ENCODE measurements at places on chromosomes 3 and 15. TPM values are rescaled to one million over a fixed set of nuclear protein-coding genes. Genes with fewer than 3 reads are reported as not detected.

Gene PEAK1
- total RNA-seq: 26.9 TPM

Gene GADL1
- 0.12 TPM for total RNA-seq

Gene TIGIT
- not detected for total RNA-seq

Gene SYNPR
- total RNA-seq: not detected

Gene MB21D2
- 4.9 TPM for total RNA-seq

Gene MKRN2OS
- total RNA-seq: not detected

Gene CSPG4
- total RNA-seq: 5.3 TPM

Gene CCDC14
- 117 TPM for total RNA-seq

Gene CPN2
- not detected for total RNA-seq

Gene GOLGA8S
- 0.33 TPM for total RNA-seq

Gene GOLGA6L22
- total RNA-seq: not detected

Gene SPINT1
- total RNA-seq: 1.3 TPM

DNA sequence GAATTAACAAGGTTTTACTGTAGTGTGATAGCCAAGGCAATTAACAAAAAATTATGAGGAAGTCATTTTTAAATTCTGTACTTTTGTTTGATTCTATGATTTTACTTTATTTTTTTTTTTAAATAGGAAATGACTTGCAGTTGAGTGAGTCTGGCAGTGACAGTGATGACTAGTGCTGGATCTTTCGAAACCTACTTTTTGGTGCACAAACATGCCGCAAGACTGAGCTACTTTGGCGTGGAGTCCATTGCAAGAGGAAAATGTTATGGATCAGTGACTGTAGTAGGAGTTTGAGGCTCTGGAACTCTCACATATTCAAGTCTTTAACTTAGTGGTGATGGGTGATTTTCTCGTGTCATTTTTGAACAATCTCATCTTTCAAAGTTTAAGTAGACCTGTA, 11.6 kb downstream of the EAF1 start:
- no peak for DNase-seq

DNA sequence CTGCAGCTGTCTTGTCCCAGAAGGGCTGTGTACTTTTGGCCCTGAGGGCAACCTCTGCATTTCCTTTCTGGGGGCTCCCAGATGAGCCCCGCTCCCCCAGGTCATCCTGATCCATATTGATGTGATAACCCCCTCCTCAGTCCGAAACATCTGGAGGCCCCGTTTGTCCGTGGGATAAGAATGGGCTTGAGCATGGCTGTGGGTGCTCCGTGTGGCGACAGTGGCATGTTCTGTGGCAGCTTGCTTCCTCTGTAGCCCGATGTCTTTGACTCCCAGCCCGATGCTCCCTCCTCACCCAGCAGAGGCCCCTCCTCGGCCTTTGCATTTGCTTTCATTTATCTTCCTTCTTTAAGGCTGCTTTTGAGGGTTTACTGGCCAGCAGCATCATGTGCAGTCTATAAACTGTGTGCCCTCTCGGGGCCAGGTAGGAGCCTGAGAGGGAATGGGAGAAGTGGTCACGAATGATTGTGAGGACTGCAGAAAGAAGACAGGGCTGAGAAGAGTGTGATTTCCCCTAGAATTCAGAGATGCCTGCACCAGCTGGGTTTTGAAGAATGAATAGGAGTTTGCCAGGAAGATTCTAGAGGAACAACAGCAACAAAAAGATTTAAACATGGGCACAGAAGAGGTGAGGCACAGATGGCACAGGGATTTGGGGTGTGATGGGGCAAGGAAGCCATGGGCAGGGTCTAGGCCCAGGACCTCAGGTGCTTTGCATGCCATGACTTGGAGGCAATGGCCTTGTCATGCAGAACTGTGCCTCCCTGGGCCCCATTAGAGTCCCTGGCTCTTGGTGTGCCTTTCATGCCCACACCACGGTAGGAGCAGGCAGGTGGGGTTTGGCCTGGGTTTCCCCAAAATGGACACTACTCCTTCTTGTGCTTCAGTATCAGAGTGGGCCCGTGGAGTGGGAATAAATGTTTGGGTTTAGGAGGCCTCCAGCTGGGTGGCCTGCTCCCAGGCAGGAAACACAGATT, 34.2 kb downstream of the APBA2 start:
- DNase-seq: no peak

- DNase-seq: no peak
Observed at GRCh38 chr3:149527531-149528339, 53.2 kb downstream of the TM4SF4 start.

DNA sequence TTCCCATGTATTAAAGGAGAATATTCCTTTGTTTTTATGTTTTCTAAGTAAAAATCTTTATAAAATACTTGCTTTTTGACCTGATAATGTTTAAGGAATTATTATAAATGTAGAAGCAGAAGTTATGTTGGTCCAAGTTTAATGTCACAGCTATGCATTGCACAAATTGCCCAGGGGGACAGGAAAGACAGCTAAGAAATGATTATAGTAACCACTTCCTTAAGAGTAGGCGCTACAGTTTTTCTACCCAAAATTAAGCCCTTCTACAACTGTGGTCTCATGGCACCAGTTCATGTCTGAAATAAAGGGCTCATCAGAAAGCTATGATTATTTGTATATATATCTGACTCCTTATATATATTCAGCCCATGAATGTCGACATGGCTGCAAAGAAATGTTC, 176.4 kb downstream of the GBE1 start:
- no peak for DNase-seq

GRCh38 chr3:82229397-82229796, 468.0 kb upstream of the GBE1 start:
- no peak for DNase-seq

DNA sequence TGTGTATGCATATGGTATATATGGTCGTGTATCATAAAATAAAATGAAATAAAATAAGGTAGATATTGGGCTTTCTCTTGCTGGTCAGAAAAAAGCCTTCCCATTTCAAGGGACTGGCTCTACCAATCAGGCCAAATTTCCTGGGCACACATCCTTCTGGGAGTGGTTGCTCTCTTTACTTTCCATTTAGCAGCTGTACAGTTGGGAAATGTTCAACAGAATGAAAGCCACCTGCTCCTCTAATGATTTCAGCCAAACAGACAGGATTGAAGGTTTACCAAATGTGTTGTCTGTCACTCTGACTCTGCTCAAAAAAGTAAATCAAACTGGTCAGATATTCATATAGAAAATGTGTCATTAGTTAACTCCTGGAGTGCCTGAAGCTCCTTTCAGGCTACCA, 380.4 kb downstream of the ROBO2 start:
- no peak for DNase-seq

GRCh38 chr3:160448845-160449635, 546 bp downstream of the TRIM59 start:
- DNase-seq: no peak

GRCh38 chr15:70186152-70186551, 88.4 kb upstream of the TLE3 start:
- no peak for DNase-seq

- DNase-seq: no peak
Observed at GRCh38 chr3:36777424-36778218, 13.3 kb upstream of the DCLK3 start.

- peak; percentile 58 for DNase-seq
Observed at GRCh38 chr3:109275702-109276293, 40.5 kb downstream of the DPPA2 start.

GRCh38 chr15:31325595-31326155, 960 bp upstream of the KLF13 start:
- DNase-seq: peak; percentile 26

DNA sequence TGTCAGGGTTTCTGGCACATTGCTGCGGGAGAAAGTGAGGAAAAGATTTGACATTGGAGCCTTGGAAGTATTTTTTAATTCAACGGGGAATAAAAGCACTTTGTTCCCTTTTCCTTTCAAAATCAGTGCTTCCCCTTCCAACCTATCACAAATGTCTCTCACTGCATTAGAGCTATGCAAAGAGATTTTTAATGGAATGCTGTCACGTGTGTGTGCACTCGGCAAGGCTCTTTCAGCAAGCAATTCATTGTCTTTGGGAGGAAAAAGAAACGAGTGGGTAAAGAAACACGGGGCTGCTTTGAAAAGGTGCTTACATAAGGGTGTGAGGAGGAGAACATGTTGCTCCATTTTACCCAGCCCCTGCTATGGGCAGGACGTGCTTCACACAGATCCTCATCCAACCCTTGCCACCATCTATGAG, 490.4 kb upstream of the PROK2 start:
- DNase-seq: no peak

DNA sequence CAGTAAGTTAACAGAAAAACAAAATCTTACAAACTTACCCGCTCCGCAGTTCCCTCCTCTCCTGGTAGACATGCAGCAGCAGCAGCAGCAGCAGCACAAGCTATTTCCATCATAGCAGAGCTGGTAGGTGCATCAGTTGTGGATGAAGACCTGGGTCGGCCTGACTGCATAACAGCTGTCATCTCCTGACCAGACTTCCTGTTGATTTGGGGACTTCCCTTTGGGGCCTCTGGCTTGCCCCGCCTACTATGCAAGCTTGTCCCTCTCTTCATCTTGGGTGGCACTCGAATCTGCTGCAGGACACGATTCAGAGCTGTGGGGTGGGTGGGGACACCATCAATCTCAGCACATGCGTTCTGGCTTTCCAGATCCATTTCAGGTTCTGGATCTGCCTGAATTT, 65.7 kb downstream of the TMCC1 start:
- no peak for DNase-seq

DNA sequence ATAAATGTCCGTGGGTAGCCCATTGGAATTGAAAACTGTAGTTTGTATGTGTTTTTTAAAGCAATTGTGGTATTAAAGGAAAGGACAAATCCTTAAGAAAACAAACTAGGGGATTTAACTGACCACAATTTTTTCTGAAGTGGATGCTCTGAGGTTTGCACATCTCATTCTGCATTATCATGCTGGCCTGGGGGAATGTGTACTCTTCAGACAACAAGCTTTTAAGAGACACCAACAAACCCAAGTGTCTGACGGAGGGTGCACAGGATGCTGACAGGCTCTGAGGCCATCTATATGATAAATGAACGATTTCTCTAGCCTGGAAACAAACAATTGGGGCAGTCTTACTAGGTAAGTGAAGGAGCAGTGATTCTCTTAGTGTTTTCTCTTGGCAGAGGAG, 9.1 kb downstream of the LINS1 start:
- DNase-seq: no peak

GRCh38 chr3:152538518-152538917, 269.8 kb downstream of the MBNL1 start:
- no peak for DNase-seq

- DNase-seq: no peak
Observed at GRCh38 chr3:143617050-143617449, 231.2 kb downstream of the SLC9A9 start.

DNA sequence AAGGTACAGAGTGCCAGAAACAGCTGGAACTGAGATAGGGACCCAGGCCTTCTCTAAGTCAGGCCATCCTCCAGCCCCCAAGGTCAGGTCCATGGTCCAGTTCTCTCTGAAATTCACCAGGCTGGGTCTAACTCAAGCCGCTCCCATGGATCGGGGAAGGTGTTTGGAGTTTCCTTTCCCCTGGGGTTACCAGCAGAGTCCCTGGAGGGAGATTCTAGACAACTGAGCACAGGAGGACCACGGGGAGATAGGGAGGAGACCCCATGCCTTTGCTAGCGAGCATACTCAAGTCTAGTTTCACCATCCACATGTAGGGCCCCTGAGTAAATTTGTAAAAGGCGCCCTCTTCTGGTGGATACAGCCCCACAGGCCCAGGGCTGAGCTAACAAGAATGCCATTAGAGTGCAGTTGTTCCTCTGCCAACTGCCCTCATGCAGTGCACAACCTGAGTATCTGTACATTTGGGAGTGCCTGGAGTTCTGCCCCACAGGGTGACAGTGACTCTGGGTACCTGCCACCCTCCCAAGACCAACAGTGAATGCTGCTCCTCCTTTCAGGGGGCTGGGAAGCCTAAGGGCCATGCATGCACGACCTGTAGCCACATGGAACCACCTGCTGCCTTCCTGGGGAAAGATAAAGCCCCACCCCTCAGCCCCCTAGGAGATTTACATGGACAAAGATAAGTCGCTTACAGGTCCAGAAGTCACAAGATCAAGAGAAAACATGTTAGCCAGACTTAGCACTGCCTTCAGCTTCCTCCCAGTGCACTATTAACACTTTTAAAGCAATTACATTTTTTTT, 89.0 kb downstream of the IQSEC1 start:
- DNase-seq: peak; percentile 57

DNA sequence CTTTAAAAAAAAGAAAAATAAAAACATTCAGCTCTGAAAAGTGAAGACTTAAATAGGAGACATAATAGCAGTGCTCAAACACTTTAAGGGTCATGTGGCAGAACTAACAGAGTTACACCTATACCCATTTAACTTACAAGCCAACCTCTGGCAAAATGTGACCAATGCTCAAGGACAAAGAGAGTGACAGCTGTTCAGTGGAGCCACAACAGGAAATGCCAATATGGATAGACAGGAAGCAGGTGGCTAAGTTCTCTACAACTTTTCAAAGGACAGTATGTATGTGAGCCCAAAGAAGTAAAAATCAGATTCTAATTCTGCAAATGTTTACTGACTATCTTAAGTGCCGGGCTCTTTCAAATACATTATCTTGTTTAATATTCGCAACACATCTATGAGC, 3.4 kb downstream of the TMCC1 start:
- DNase-seq: no peak
